ENCODE measurements at places on chromosomes 13 and 19.

DNA sequence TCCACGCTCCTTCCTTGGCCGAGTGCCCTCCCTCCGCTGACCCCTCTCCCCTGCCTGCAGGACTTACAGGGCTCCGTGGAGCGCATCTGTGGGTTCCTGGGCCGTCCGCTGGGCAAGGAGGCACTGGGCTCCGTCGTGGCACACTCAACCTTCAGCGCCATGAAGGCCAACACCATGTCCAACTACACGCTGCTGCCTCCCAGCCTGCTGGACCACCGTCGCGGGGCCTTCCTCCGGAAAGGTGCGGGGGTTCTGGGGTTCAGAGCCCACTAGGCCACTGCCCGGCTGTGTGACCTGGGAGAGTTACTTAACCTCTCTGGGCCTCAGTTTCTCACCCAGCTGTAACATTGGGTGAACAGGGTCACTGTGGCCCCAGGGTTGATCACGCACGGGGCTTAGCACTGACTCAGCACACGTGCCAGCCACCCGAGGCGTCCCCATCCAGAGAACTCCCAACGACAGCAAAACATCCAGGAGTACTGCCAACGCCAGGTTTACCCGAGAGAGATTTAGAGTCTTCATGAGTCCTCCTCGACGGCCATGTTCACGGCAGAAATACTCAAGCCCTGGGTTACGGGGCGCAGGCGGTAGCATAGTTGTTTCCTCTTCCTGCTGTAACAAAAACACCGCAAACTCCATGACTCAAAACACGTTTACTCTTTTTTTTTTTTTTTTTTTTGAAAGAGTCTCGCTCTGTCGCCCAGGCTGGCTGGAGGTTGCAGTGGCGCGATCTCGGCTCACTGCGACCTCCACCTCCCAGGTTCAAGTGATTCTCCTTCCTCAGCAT, 9.7 kb upstream of the SPACA4 start:
- peak; percentile 76 for DNase-seq

- no peak for DNase-seq
Observed at GRCh38 chr13:113546571-113547237, 37.8 kb upstream of the TFDP1 start.

DNA sequence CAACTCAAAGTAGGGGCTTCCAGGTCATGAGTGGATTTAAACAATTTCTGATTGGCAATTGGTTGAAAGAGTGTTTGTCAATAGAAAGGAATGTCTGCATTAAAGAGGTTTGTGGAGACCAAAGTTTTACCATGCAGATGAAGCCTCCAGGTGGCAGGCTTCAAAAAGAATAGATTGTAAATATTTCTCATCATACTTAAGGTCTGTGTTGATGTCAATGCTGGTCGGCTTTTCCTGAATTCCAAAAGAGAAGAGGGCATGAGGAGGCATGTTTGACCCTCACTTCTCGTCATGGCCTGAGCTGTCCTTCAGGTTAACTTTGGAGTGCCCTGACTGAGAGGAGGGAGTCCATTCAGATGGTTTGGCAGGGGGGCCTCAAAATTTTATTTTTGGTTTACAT, 125.4 kb upstream of the RFC3 start:
- DNase-seq = no peak

DNA sequence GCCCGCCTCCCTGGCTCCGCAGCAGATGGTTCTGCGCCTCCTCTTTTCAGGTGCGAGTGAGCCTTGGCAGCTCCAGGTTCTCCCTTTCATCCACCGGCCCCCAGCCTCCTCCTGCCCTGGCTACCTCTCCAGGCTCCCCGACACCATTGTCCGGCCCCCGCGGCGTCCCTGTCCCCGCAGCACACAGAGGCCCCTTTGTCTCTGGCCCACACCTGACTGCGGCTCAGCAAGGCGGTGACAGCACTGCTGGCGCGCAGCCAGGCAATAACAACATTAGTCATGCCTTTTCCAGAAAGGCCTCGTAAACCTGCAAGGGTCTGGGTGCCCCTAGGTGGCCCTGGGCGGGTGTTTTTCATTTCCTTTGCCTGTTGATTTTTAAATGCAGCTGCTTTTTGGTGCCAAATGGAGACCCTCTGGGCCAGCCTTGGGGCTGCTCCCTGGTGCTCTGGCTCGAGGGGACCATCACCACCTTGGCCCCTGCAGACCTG, 73.2 kb upstream of the MEDAG start:
- DNase-seq = peak; percentile 88

DNA sequence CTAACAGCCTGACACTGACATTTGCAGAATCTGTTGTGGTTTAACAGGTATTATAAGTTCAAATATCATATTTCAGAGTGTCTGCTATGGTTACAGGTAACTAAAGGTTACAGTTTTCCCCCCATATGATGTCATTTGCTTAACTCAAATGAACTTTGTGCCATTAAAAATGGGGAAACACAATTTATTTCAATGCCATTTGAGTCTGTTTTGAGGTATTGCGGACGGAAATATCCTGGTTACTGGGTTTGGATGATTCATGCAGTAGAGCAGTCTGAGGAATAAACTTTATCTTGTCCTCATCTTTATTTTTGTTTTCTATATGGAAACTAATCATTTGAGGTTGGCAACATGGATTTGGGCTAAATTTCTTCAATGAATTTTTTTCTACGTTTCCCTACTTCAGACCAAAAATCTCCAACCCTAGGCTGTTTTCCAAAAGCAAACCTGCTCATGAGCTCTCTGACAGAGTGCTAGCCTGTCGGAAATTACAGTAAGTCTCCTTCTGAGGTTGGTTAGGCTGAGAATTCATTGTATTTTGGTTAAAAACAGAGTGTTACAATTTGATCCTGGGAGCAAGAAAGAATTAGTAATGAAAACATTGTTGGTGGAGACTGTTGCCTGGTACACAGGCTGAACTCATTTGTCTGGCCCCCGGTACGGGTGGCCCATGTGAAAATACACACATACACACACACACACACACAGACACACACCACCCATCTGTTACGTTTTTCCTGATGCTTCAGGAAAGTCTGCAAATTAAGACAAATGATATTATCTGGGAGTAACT, 66.1 kb downstream of the AKAP11 start:
- no peak for DNase-seq

DNA sequence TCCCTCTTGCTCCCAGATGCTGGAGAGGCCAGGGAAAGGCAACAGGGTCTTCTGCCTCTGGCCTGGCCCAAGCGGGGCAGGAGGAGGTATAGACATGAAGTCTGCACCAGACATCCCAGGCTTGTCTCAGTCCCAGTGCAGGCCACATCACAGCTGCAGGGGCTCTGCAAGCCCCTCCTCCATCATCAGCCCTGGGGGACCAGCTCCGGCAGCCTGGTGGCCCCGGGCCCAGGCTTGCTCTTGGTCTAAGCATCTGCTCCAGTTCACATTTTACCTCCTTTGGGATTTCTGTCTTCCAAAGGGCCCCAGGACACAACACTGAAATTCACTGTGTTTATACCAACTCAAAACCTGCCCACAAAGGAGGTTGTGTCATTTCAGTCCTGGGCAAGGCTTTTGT, 359.4 kb downstream of the ZNF536 start:
- DNase-seq = no peak

DNA sequence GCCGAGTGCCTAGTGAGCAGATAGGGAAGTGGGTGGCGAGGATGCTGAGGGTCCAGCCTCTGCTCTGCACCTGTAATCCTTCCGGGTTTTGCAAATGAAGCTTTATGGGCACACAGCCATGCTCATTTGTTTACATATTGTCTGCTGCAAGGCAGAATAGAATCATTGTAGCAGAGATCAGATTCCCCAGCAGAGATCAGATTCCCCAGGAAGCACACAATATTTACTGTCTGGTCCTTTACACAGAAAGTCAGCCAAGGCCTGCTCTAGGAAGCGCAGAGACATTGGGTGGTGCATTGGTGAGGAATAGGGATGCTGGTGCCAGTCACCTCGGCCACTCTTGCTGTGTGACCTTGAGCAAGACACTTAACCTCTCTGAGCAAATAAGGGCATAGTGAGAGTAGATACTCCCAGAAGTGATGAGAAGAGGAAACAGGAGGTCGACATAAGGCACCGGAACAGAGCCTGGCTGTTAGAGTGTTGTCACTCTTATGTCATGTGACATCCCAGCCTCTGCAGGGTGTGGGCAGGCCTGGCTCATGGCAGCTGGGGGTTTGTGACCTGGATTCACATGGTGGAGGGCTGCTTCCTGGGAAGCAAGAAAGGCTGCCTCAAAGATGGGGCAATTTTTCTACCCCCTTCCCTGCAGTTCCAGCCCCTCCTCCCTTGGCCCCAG, 25.6 kb downstream of the CARM1 start:
- no peak for DNase-seq

Data from common myeloid progenitor, CD34-positive (primary cell).